ENCODE measurements at places on chromosomes 4 and X.

GRCh38 chr4:111937368-111937767 is 207.9 kb upstream of the FAM241A start:
- DNase-seq: no peak

DNA sequence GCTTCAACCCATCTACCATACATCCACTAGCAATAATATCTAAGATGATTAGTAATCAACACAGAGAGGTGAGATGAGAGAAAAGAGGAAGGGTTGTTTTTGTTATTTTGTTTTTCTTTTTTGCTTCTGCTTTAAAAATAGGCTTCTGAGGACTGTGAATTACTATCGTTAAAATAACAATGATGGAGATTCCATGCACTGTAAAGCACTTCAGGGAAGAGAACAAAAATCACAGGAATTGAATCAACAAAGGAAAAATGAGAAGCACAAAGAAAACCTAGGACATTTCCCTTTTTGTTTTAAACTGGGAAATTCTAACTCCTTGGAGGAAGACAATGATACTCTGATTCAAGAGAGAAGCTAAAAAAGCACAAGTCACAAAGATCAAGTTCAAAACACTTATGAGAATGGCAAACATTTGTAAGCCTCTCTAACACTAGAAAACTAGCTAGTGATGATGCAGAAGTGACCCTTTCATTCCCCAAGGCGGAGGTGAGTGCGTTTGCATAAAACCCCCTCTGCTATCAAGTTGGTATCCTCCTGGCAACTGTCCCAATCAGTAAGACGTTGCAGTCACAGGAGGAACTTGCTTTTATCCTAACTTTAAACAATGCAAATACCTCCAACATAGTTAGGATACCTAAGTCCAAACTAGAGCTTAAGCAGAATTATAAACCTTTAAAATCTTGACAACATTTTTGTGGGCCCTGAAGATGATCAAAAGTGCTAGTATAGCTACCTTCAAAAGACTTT is 308.5 kb downstream of the CAMK2D start:
- DNase-seq: peak; percentile 19

GRCh38 chr4:24245491-24245820 is 338.9 kb downstream of the DHX15 start:
- no peak for DNase-seq

DNA sequence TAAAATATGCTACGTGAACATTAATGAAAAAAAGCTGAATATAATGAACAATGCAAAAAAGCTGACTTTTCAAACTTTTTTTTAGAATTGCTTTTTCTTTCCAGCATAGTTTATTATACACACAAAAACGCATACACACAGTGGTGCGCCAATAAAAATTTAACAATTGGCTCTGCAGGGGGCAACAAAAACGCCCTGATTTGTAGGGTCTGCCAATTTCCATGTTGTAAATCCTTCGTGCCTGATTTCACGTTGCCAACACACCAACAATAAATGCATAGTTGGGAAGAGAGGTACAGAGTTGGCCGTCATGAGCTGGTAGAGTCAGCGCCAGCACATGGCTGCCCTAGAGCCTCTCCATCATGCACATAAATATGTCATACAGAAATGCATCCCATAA is 333.1 kb downstream of the MAPK10 start:
- DNase-seq: no peak

DNA sequence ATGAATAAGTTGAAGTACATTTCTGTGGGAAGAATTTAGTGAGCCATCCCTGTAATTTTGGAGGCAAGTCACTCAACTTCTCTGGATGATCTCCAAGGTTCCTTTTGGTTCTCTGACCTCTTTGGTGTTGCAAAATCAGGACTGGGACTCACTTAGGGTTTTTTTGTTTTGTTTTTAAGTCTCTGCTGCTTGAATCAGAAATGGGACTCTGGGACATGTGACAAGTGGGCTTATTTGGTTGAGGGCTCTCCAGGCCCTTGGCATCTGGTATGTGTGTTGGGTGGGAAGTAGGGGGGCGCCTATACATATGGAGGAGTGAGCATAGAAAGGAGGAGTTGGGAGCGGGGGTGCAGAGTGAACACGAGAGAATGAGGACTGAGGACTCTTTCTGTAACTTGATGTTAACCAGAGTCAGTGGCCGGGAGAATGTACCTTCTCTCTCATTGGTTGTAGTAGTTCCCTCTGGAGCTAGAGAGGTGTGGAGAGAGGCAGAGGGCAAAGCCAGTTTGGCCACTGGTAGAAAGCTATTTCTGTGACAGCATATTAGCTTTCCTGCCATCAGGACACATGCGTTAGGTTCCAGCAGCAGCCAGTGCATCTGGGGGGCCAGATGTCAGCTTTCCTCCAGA is 1.9 kb downstream of the ARHGAP10 start:
- no peak for DNase-seq

DNA sequence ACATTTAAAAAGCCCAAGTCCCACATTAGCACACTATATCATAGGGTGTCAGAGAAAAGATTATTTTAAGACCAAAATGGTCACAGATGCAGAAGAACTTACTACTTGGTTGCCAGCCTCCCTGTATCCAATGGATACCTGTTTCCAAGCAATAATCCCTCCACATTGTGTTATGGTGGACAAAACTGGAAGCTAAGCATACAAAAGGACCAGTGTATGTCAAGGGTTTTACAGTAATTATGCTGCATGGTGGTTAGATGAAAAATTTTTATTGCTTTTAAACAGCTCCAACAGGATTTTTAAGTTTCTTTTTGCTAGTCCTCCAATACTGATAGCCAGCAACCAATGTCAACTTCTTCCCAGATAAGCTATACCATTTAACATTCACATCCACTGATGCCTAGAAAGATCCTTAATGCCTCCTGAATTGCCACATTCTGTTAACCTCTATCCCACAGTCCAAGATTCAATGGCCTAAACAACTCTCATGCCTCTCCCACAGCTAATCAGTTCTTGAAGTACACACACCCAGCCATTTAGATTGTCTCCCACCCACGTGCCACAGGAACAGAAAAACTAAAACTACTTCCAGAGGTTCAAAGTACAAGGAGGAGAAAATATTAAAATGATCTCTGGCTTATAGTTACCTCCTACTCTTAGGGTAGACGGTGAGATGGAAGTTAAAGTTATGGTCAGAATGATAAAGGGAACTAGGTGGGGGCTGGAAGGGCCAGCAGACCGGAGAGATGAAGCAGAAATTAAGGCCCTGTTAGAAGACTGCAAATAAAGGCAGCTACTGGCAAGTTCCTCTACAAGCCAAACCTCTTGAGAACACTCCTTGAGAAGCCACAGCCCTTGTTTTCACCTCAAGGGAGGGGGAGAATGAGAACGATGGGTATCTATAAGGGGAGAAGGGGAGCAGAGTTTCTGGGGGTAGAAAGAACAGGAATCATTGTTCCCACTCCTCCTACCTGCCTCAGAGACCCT is 5.5 kb downstream of the MED14 start:
- DNase-seq: no peak

DNA sequence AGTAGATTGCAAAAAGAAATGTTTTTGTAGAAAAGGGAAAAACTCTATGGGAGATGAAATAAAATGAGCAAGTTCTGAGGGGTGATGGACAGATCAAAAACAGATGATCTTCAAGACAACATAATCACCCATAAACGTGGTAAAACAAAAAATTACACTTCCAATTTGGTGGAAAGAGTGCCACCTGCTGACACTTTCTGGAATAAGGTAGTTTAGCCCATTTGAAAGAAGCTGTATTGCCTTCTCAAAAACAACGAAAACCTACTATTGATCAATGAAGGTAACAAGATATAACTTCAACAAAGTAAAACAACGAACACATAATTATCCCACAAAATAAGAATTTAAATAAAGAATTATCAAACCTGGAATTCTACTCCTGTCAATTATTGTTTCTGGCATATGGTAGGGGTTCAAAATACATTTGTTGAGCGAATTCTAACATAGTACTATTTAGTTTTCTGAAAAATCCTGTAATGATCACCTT is 2.5 kb downstream of the COQ2 start:
- no peak for DNase-seq

- DNase-seq: no peak
These were observed 22.6 kb downstream of the ZNF280C start for GRCh38 chrX:130246084-130246483.

GRCh38 chr4:120939693-120940092 is 17.2 kb upstream of the PRDM5 start:
- DNase-seq: no peak

DNA sequence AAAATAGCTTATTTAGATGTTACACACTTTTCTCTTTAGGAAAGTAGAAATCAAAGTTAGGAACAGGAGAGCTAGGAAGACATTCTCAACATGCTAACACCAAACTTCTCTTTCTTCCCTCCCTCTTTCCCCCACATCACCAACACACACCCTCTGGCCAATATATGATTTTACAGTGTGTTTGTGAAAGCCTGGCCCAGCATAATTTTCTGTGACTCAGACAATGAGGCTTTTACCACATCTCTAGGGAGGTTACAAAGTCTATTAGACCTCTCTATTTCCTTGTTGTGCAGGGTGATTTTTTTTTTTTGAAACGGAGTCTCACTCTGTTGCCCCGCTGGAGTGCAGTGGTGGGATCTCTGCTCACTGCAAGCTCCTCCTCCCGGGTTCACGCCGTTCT is 189.9 kb downstream of the AASDH start:
- no peak for DNase-seq

DNA sequence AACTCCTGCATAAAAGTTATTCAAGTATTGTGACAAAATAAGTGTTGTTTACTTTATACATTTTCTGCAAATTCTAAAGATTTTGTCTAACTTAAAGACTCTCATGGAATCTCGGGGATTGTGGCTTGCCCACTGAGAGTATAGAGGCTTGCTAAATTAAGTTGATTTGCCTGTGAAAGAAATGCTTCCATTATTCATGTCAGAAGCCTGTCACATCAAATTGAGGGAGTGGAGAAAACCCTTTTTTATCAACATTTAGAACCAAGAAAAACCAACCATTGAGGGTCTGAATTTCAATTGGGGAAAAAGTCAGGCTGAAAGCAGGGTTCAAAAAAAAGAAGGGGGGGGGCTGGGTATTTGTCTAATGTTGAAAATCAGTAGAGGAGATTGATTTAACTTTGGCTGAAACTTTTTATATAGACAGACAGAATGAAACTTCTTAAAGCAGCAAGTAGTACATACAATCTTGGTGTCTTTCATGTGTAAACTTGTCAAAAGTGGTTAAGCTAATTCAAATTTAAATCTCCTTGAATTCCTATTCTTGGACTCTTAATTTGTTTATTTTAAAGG is 144.8 kb upstream of the CXorf66 start:
- DNase-seq: no peak

GRCh38 chr4:14267373-14268060 is 640.0 kb upstream of the BOD1L1 start:
- peak; percentile 41 for DNase-seq

- no peak for DNase-seq
These were observed 12.7 kb downstream of the MAML3 start for GRCh38 chr4:140141210-140141835.

GRCh38 chr4:82053396-82053795 is 320.4 kb downstream of the HNRNPD start:
- no peak for DNase-seq

DNA sequence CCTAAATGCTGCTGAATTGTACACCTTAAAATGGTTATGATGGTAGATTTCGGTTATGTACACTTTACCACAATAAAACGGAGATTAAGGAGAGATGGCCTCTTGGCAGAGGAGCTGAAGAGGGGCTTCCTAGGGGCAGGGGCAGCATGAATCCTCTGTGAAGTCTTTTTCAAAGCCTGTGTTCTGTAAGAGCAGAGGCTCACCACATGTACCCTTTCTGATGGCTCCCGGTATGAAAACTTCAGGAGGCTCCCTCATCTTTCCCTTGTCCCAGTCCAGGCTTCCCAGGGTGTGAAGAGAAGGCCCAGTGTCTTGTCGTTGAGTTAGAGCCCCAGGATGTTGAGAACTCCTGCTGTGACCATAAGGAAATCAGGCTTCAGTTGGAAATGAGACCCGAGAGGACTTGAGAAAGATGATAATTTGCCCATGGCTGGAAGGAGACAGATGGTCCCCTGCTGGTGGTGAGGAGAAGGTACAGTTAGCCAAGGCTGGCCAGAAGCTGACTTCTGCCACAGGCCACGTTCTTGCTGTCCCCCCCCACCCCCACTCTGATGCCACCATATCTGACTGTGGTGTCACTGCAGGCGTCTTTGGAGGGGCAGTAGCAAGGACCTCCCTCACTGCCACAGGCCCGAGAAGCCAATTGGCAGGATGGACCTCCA is 31.8 kb upstream of the MTM1 start:
- DNase-seq: no peak

GRCh38 chr4:18917689-18918088 is 896.1 kb upstream of the LCORL start:
- no peak for DNase-seq

GRCh38 chr4:171378323-171378722 is 434.9 kb upstream of the GALNTL6 start:
- DNase-seq: no peak

GRCh38 chrX:72051589-72051988 is 80.1 kb downstream of the RTL5 start:
- no peak for DNase-seq

- DNase-seq: no peak
These were observed 210.5 kb upstream of the DIAPH2 start for GRCh38 chrX:96474029-96474740.

DNA sequence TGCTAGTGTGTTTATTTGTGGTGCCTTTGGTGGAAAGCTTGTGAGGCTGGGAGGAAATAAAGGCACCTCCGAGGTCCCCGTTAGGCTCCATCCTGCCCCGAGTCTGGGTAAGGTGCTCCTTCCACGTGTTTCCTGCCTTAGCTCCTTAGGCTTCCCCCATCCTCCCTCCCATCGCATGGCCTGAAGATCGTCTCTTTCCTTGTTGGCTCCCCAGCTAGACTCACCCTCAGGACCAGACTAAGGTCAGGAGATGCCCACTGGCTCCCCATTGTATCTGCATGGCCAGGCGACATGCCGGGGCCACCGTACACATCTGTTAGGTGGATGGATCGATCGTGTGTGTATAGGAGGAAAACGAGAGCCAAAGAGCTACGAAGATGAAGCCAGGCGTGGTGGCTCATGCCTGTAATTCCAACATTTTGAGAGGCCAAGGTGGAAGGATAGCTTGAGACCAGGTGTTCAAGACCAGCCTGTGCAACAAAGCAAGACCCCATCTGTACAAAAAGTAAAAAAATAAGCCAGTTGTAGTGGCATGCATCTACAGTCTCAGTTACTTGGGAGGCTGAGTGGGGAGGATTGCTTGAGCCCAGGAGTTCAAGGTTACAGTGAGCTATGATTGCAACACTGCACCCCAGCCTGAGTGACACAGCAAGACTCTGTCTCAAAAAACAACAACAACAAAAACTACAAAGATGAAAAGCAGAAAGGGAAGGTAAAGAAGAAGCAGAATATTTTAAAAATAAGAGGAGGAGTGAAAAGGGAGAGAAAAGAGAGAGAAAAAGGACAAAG is 53.7 kb downstream of the SEPSECS start:
- no peak for DNase-seq

DNA sequence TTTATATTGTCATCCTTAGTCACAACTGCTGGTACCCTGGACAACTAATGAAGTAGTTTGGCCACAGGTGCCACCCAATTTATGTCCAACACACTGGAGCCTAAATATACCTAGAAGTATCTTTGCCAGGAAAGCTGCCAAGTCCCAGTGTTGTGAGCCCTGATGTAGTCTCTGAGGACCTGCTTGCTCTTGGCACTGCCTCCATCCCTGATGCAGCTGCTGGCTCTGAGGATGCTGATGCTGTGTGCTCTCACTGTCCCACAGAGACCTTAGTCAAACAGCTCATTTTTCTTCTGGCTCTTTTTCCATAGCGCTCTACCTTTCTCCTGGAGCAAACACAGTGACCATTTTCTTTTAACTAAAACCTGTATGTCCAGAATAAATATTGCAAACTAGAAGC is 1535.4 kb upstream of the ADGRL3 start:
- no peak for DNase-seq

Data from NCI-H1436 treated with DMSO at 0.1 percent for 48 hours (cell line).